ENCODE measurements at places on chromosomes 7 and 10.

- no peak for DNase-seq
Measured at GRCh38 chr10:22148961-22149360, 68.9 kb downstream of the EBLN1 start.

DNA sequence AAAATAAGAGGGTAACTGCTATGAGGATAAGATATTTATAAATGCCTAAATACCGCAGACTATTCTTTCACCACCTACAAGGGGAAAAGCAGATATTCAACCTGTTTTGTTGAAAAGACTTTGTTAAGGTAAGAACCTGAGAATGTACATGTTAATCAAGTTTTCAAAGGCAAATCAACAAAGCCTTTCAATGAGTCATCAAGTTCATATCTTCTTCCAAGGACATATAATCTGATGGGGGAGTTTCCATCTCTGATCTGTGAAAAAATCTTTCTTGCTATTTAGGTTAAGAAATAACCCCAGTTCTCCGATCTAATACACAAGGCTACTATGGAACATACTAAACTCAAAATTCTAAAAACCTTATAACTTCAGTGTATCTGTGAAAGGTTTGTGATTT is 40.0 kb upstream of the ANLN start:
- DNase-seq: no peak

- peak; percentile 60 for DNase-seq
Measured at GRCh38 chr10:69051303-69051702, 36.6 kb upstream of the SRGN start.

- DNase-seq: no peak
Measured at GRCh38 chr10:69160809-69161241, 19.2 kb upstream of the SUPV3L1 start.

DNA sequence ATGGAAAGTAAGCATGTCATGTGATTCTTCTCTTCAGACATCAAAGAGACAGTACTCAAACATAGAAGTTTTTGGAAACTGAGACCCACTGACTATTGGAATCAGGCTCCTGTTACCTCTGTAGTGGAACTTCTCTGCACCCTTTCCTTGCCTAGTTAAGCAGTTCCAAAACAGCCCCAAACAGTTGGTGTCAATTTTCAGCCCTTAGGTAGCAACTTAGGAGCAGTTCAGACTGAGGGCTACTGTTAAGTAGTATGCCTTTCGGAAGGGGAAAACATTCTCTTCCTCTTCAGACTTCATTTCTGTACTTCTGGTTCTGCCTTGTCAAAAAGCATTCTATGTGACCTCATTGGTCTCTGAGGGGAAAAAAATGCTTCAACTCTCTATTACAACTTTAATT is 85.7 kb downstream of the ZNF277 start:
- DNase-seq: no peak

GRCh38 chr10:91536733-91537132 is 96.1 kb downstream of the PPP1R3C start:
- no peak for DNase-seq

GRCh38 chr7:150801242-150801945 is 825 bp downstream of the TMEM176A start:
- peak; percentile 45 for DNase-seq

- DNase-seq: no peak
Measured at GRCh38 chr7:80240265-80241025, 105.8 kb downstream of the GNAI1 start.

DNA sequence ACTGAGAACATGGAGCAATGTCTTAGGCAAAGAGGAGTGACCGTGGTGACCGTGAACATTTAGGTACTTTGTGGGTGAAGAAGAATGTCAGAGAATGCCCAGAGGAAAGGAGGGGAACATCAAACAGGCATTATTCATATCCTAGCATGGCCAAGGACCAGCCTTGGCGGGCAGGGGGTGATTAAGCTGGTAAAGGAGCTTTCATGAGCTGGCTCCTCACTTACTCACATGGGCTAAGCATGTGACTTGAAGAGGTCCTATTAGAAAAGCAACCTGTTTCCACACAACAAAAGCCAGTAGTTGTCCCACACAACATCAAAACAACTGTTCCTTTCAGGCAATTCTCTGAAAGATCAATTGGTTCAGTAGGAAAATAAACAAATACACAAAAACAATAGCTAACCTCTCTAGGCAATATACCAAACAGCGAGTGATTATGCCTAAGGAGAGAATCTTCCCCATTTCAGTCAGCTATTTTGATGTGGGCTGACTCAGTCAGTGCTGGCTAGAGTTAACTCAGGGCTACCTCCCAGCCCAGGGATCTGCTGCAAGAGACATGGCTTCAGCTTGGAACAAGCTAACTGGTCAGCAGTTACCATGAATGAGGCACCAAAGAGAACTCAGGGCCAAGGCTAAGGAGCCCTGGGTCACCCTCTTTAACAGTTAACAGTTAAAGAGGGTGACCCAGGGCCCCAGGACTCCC is 283.5 kb downstream of the ARHGAP12 start:
- DNase-seq: no peak

DNA sequence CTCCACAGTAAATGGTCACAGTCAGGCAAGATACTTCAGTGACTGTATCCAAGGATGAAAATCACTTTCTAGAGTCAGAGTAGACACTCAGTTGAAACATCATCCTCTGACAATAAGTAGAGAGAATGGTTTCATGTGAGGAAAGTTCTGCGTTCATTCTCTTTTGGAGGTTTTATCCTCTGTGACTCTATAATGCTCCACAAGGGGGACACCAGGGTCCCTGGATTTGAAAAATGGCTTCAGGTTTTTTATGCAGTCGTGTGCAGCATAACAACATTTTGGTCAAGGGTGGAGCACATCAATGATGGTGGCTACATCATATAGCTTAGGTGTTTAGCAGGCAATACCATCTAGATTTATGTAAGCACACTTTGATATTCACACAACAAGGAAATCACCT is 40.4 kb downstream of the TMEM168 start:
- DNase-seq: no peak

DNA sequence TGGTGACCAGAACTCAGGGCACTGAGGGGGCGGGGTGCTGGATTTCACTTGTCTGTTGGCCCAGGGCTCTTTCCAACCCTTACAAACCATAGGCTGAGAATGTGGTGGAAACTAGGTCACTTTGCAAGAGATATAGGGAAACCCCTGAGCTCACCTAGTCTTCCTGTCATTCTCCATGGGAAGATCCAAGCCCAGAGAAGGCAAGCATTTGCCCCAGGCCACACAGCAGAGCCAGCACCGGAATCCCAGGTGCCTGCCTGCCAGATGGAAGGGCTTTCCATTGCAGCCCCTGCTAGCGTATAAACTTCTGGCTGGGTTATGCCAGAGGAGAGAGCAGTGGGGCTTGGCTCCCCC is 427 bp downstream of the PYROXD2 start:
- DNase-seq: no peak

GRCh38 chr7:93861325-93861949 is 29.1 kb downstream of the TFPI2 start:
- DNase-seq: no peak

DNA sequence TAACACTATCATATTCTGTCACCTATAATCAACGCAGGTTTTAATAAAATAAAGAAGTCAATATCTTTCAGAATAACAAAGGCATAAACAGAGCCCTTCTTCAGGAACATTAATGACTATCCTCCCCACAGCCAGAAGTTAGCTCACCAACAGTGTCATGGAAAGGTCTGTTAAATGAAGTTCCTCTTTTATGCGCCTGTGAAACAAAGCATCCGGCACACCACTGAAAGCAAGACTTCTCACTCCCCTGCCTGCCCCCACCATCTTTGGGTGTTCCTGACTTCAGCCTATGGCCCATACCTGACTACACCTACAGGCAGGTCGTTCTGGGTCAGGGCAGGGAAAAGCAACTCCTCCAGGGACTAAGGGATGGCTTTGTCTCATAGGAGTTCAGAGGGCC is 205.4 kb downstream of the FANK1 start:
- peak; percentile 44 for DNase-seq

DNA sequence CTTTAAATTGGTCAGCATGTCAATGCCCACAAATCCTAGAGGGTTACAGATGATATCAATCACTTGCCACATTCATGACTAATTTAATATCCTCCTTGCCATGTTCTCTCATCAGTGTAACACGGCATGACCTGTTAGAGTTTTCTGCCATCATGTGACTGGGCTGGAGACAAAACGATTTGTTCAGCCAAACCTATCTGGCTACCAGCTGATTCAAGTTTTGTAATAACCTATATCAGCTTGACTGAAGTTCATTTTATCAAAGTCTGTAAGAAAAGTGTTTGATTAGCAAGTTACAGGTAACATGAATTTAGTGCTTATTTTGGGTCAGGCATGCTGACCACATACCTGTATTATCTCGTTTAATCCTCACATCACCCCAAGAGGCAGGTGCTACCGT is 25.7 kb downstream of the NEUROD6 start:
- DNase-seq: no peak

GRCh38 chr7:117113871-117114270 is 160.6 kb downstream of the ST7 start:
- DNase-seq: no peak

DNA sequence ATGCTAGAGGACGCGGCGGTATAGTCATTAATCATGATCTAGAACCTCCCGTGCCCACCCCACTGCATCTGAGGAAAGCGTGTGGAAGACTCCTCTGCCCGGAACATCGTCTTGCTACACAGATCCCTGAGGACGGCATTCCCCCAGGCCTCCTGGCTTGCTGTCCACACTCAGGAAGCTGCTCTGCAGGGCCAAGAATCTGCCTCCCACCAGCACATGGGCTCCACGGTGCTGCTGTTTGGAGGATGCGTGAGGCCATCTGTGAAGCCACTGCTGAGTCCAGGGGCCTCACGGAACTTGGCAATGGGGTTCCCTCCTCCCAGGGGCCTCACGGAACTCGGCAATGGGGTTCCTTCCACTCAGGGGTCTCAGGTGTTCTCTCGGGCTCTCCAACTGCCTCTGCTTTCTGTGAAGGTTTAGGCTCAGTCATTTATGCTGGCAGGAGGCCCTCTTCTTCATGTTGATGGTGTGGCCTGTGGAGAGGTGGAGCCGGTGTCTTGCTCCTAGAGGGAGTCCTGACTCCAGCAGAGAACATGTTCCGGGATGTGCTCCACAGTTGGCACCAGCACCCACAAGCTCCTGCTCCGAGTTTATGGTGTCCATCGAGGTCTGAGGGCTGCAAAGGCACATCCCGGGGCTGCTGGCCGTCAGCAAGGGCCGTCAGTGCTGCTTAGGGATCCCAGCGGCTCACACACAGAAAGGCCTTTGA is 273.3 kb downstream of the DNAJB6 start:
- DNase-seq: no peak

- no peak for DNase-seq
Measured at GRCh38 chr10:470339-471003, 219.0 kb downstream of the DIP2C start.

DNA sequence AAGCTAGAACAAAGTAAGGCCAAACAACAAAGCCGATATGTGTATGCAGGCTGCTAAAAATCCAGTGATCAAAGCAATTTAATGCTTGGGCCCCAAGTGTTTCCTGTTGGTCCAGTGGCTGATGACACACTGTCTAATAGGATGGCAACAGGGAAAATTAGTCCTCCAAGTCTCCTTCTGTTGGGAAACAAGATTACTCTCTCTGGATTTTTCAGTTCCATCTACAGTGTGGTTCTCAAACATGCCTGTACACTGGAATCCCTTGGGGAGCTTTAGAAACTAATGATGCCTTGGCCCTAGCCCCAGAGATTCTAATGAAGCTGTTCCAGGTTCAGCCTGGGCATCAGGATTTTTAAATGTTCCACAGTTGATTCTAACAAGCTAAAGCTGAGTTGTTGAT is 198.7 kb downstream of the AHR start:
- DNase-seq: no peak

GRCh38 chr10:58830697-58831096 is 318.0 kb downstream of the BICC1 start:
- no peak for DNase-seq

DNA sequence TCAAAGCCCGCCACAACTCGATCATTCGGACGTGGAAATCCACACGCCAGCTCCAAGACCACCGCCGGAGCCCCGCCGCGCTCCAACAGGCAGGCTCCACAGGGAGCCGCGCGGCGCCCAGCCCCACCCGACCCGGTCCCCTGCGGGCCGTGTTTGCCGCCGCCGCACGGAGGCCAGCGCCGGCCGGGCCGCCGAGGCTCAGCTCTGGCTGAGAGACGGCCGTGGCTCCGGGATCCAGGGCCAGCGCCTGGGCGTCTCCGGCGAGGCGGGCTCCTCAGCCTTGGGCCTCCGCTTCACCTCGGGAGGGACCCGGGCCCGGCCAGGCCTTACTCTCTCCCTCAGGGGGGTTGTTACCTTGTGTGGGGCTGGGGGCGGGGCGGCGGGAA is 333 bp downstream of the SMNDC1 start:
- DNase-seq: no peak

- DNase-seq: peak; percentile 47
Measured at GRCh38 chr10:30510184-30510931, 76.4 kb downstream of the MAP3K8 start.

GRCh38 chr10:120420421-120420820 is 36.6 kb upstream of the PLPP4 start:
- no peak for DNase-seq

DNA sequence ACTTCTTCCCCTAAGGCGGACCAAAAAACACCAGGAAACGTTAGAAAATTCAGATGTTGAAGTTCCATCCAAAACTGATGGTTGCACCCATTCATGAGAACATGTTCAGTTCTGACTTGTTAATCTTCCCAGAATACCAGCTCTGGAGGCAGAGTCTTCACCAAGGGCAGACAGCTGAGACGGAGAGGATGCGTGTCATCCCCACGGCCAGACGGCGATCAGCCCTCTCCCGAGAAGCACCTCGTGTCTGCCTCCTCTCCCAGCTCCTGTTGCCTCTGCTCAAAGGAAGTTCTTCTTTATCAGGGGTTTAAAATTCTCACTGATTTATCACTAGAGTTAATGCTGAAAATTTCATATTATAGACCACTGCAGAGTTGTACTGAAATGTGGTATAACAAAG is 269.7 kb downstream of the ZMYND11 start:
- no peak for DNase-seq

DNA sequence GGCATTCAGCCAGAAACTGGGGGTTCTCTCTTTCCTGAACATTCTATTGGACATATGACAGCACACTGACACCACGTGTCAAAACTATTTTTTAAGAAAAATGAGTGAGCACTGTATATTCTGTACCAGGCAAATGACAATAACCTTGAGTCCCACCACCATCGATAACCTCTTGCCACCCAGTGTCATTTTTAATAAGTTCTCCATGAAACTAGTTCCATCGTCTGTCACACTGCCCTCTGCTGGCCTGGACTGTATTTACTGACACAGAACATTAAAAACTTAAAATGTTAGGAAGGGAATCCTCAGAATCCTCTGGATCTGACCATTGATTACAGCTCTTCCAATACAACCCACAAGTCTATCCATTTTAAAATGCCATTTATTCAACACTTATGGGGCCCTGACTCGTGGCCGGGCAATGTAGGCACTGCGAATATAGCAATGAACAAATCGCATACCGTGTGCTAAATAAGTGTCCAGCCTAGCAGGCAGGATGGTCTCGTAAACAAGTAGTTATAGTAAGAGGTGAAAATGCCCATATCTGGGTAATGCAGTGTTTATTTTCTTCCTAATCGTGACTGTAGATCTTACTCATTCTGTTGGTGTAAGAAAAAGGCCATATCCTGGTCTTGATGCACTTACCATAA is 35.9 kb upstream of the CACNB2 start:
- DNase-seq: peak; percentile 34

DNA sequence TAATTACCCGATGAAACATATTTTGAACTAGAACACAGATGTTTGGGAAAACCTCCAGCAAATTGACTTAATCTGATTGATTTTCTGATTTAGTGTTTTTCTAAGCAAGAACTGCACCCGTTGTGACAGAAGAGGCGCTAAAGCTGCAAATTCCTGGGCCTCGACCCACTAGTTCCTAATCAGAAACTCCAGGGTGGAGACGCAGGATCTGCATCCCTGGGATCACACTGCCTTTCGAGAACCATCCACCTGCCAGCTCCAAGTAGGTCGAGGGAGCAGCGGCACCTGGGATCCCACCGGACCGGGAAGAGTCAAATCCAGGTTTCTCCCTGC is 136.8 kb upstream of the CDCA7L start:
- DNase-seq: no peak
